ENCODE measurements at places on chromosomes 7 and 10.

DNA sequence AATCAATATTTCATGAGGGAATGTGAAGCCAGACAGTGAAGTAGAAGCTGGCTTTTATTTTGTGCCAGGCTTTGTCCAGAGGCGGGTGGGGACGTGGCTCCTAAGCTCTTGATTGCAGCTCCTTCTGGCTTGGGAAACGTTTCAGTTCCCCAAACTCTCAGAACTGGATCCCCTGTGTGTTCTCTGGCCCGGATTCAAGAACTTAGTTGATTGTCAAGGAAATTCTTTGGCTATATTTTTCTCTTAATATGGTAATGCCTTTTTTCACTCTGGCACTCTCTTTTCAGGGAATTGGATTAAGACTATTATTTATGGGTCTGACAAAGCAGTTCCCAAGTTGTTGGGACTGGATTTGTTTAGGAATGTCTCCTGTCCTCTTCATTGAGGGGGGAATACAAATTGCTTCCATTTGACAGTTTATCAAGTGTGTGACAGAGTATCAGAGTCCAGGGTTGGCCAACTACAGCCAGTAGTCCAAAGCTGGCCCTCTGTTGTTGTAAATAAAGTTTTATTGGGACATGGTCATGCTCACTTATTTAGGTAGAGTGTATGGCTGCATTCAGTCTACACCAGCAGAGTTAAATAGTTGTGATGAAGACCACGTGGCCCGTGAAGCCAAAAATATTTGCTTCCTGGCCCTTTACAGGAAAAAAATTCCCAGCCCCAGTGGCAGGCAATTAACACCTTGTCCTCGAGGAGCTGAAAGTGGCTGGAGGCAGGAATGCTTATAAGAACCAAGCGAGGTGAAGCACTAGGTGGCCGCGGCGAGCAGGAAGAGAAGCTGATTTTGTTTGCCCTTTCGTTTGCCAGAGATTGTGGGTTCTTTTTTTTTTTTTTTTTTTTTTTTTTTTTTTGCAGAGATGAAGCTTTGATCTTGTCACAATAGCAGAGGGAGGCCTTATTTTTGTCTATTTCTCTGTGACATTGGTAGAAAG is 34.3 kb downstream of the HTRA1 start:
- no peak for DNase-seq

DNA sequence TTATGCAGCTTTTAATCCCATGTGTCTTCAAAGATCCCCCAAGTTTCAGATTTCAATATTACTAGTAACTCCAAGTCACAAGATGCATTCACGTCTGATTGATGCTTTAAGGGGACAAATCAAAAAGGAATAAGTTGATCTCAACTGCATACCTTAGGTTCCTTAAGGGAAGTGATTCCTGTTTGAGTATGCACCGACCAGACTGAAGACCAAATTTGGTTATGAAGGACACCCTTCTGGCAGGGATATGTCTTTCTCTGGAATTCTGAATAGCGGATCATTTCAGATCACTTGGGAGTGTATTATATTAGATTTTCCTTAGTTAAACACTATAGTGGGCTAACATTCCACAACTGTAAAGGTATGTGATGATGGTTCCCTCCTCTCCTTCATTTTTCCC is 4.3 kb downstream of the KIF5B start:
- no peak for DNase-seq

- no peak for DNase-seq
Observed at GRCh38 chr10:36899652-36900051, 225.7 kb upstream of the ANKRD30A start.

GRCh38 chr10:90856261-90856660 is 1.6 kb downstream of the HTR7 start:
- DNase-seq: no peak

- DNase-seq: no peak
Observed at GRCh38 chr10:92876509-92877036, 28.3 kb downstream of the EXOC6 start.

- DNase-seq: no peak
Observed at GRCh38 chr7:50342616-50343114, 38.1 kb downstream of the IKZF1 start.

DNA sequence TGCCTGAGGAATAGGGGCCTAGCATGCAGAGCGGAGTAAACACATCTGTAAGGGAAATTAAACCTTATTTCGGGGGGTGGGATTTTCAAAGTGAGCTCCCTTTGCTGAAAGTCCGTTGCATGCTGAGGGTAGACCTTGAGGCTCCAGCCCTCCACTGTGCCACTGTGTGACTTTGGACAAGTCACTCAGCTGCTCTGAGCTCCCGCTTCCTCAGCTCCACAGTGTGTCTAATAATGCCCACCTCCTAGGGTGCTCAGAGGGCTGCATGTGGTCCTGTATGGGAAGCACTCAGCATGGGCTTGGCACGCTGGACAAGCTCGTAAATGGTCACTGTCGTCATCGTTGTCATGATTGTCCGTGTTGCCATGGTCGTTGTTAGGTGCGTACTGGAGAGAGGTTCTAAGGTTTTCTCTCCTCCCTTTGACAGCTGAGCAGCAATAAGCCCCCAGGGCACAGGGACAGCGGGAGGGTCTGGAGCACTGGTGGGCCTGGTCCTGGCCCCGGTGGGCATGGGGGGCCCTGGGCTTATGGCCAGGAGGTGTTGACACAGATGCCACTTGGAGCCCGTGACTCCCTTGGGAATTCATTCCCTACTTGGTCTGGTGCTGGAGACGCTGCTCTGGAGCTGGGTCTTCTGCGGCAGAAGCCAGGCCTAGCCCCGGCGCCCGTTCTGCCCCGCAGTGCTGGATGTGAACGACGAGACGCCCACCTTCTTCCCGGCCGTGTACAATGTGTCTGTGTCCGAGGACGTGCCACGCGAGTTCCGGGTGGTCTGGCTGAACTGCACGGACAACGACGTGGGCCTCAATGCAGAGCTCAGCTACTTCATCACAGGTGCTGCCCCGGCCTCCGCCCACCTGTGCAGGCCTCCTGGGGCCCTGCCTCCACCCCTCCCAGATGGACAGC is 13.1 kb downstream of the C10orf105 start:
- no peak for DNase-seq

- no peak for DNase-seq
Observed at GRCh38 chr7:46853451-46853850, 728.5 kb downstream of the TNS3 start.

DNA sequence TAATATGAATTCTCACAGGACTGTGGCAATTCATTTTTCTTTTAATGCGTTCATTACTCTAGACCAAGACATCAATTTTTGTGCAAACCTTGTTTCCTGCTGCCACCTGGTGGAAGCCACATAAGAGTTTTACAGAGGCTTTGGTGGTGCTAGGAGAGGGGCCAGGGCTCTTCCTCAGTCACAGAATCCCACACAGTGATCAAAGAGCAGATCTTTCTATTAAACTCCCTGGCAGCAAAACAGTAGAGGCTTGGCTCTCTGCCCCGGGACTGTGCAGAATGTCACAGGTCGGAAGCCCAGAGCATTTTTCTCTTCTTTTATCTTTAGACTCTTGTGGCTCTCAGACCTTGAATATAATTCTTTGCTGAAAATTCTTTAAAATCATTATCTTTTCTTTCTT is 506.4 kb upstream of the C7orf33 start:
- peak; percentile 53 for DNase-seq

- no peak for DNase-seq
Observed at GRCh38 chr10:44723619-44724325, 187.4 kb upstream of the TMEM72 start.

All from caudate nucleus (tissue), 63 donors.